ENCODE measurements at places on chromosomes 3 and 15.

- no peak for DNase-seq
Measured at GRCh38 chr3:42061025-42061712, 30.0 kb upstream of the TRAK1 start.

- DNase-seq, result no peak
Measured at GRCh38 chr15:46309914-46310313, 675.1 kb downstream of the SQOR start.

DNA sequence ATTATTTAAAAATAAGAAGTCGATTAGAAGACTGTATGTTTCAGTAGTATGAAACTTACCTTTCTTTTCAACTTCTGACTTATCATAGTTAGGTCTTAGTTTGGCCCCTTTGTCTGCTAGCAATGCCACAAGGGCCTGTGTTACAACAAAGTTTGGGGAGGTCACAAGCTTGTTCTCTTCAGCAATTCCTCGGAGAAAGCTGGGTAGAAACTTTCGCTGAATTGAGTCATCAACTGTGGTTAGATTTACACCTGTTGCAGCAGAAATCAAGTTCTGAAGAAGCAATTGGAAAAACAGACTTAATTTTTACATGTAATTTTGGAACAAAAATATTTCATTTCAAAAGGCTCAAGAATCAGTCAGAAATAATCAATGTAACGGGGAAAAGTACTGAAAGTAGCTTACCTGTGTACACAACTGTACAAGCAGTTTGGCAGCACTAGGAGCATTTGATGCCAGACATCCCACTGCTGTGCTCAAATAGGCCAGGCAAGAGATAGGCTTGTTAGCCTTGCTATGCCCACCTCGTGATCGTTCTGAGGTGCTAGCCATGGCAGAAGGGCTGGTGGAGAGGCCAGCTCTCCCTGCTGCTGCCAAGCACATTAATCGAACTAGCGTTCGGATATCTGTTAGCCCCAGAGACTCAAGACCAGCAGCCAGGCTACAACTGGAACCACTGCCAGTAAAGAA lies 58.6 kb downstream of the FBXL22 start:
- no peak for DNase-seq

DNA sequence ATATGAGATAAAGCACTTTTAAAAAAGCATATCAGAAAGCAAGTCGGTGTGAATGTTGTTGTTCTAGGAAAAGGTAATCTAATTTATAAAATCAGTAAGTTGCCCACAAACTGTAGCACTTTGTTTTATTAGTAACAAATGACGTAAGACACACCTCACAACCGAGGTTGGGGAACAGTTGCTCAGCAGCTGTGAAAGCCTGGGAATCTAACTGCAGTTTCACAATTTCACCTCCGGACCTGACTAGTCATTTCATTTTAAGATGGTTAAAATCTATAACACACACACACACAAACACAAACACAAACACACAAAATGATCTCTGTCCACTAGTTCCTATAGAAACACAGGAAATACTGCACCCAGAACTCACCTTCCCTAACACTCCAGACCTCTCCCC lies 406.7 kb upstream of the NR2F2 start:
- DNase-seq, result no peak

DNA sequence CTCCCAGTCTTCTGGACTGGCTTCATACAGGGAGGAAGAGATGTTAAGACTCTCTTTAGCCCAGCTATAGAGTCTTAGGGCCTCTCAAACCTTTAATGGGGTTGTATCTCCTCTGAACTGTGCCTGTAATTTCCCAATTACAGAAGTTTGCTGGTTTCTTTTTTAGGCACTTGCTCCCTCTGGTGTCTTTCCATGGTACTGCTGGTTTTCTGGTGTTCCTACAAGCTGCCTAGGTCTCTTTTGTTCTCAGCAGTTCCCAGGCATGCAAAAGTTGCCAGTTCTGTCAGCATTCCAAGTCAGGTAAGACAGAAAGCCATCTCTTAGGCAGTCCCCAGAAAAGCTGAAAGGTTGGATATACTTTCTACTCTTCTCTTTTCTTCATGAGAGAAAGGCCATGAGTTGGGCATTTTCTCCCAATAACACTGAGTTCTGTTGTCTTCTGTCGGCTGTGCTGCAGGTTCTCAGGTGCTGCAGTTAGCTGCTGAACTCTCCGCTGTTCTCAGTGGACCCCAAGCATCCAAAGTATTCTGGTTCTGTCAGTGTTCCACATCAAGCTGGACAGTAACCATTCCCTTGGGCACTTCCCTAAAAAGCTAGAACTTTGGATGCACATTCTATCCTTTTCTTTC lies 54.4 kb upstream of the EHHADH start:
- DNase-seq, result peak; percentile 72

DNA sequence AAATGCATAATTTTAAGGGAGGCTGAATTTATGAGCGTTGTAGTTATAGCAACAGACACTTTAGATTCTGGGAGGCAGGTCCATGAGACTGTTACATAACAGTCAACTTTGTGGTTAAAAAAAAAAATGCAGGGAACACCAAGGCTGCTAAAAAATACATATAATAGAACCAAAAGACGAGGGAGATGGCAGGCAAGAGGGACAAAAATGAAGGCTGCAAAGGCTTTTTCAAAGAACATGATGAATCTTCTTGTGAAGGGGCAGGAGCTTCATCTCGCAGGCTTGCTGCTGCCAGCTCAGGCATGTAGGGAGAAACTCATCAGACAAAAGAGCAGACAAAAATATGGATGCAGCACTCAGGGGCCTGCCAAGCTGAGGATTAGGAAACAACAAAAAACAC lies 243.9 kb downstream of the SHQ1 start:
- DNase-seq, result no peak

- DNase-seq, result no peak
Measured at GRCh38 chr3:185912512-185912911, 25.3 kb downstream of the TRA2B start.
